ENCODE measurements at places on chromosomes 16 and 17.

GRCh38 chr17:4598776-4599504 is 14.6 kb downstream of the SMTNL2 start:
- peak; percentile 12 for DNase-seq

GRCh38 chr17:72422204-72422504 is 301.3 kb downstream of the SOX9 start:
- no peak for DNase-seq

DNA sequence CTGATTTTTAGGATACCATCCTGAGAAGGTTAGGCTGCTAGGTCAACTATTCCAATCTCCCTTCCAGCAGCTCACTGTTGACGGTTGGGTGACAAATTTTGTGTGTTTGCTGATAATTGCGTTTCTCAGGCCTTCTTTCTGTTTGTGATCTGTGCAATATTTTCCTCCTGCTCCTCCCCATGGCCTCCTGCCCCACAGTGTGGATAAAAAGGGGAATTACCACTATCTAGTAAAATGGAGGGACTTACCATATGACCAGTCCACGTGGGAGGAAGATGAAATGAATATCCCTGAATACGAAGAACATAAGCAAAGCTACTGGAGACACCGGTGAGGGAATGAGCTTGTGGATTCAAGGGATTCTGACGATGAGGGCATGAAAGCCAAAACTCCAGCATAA is 9.2 kb downstream of the CHD3 start:
- peak; percentile 66 for DNase-seq

- no peak for DNase-seq
Observed at GRCh38 chr17:279776-280175, 72.8 kb downstream of the RPH3AL start.

GRCh38 chr16:85999778-86000177 is 100.8 kb downstream of the IRF8 start:
- DNase-seq = no peak

DNA sequence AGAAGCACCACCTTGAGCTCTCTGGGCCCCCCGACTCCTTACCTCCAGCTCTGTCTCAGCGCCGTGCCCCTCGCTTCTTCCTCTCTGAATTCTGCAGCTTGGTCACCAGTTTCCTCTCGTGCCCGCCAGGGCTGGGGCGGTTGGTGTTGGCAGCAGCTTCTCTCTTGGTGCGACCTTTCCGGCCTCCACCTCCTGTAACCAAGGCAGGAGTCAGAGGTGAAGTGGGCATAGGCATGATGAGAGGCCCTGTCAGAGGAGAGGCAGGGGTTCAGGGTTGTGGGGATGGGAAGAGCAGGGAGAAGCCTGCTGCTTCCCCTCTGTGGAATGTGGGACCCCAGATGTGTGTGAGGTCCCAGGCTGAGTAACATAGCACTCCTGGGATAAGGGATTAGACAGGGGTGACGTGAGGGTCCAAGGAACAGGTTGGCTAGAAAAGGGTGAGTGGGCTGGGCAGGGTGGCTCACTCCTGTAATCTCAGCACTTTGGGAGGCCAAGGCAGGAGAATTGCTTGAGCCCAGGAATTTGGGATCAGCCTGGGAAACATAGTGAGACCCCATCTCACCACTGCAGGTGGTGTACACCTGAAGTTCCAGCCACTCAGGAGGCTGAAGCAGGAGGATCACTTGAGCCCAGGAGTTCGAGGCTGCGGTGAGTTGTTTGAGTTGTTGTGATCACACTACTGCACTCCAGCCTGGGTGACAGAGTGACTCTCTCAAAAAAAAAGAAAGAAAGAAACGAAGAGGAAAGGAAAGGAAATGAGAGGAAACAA is 626 bp downstream of the NUPR1 start:
- DNase-seq = no peak

GRCh38 chr16:84423416-84423837 is 55.1 kb downstream of the ATP2C2 start:
- DNase-seq = peak; percentile 31

- DNase-seq = no peak
Observed at GRCh38 chr16:50401355-50401754, 32.6 kb upstream of the BRD7 start.

- DNase-seq = no peak
Observed at GRCh38 chr17:48603959-48604769, 622 bp downstream of the HOXB6 start.

GRCh38 chr16:66296591-66296990 is 69.9 kb upstream of the CDH5 start:
- no peak for DNase-seq

DNA sequence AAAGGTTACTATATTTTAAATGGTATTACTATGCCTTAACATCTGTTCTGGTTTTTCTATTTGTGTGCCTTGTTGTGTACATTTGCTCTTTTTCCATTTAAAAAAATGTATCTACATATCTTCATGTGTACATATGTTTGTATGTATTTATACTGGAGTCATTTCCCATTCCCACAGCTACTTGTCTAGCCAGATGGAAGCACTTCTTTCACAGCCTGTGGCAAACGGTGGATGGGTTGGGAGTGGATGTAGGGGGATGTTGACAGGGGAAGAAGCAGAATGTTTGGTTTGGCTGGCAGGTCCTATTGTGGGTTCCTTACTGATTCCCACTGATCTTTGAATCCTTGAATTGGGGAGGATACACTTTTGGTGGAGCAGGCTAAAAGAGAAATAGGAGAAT is 93.6 kb upstream of the CNTNAP4 start:
- no peak for DNase-seq

DNA sequence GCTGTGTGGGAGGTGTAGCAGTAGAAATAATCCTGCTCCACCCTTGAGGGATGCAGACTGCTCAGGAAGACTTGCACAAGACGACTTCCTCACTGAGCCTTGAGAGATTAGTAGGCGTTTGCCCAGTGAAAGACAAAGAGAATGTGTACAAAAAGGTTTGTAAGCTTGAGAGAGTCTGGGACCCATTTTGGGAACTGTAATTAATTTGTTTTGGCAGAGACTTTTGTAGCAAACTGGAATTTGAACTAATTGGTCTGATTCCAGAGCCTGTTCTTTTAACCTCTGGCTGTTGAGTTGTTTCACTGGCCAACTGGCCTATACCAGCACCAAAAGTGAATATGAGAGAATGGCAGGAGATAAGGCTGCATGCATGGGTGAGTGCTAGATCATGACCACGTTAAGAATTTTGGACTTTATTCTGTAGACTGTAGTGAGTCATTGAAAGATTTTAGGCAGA is 75.5 kb downstream of the AATF start:
- no peak for DNase-seq

- no peak for DNase-seq
Observed at GRCh38 chr17:79627184-79627765, 16.4 kb upstream of the RBFOX3 start.

GRCh38 chr16:64696866-64697265 is 425.0 kb downstream of the CDH11 start:
- DNase-seq = no peak

All from AG10803 (cell line).